ENCODE measurements at places on chromosomes 6 and 20. TPM values are rescaled to one million over a fixed set of nuclear protein-coding genes. Genes with fewer than 3 reads are reported as not detected.

GRCh38 chr20:19141998-19142397 lies 70.4 kb upstream of the SLC24A3 start:
- no peak overlapping the region for H3K27ac ChIP-seq
- no peak for DNase-seq
- no peaks in the 10 kb centered on the region for H3K27me3 ChIP-seq
- no peaks in the 10 kb centered on the region for H3K36me3 ChIP-seq

GRCh38 chr6:54255886-54256285 lies 52.4 kb upstream of the TINAG start:
- no peaks in the 10 kb centered on the region for H3K4me1 ChIP-seq
- no peak for DNase-seq
- H3K36me3 ChIP-seq = no peaks in the 10 kb centered on the region

DNA sequence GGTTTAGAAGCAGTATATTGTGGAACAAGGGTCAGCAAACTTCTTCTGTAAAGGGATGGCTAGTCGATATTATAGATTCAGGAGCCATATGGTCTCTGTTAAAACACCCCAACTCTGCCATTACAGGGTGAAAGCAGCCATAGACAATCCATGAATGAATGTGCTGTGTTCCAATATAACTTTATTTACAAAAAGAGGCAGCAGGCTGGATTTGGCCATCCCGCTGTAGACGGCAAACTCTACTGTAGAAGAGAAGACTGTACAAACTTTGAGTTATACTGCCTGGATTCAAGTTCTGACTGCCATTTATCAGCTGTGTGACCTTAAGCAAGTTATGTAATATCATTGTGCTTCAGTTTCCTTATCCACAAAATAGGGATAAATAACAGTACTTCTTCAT lies 33.7 kb upstream of the SNX9 start:
- no peaks in the 10 kb centered on the region for H3K36me3 ChIP-seq
- H3K27ac ChIP-seq = no peak overlapping the region
- H3K4me1 ChIP-seq = no peaks in the 10 kb centered on the region

KCNK15 gene
- total RNA-seq = not detected

DNA sequence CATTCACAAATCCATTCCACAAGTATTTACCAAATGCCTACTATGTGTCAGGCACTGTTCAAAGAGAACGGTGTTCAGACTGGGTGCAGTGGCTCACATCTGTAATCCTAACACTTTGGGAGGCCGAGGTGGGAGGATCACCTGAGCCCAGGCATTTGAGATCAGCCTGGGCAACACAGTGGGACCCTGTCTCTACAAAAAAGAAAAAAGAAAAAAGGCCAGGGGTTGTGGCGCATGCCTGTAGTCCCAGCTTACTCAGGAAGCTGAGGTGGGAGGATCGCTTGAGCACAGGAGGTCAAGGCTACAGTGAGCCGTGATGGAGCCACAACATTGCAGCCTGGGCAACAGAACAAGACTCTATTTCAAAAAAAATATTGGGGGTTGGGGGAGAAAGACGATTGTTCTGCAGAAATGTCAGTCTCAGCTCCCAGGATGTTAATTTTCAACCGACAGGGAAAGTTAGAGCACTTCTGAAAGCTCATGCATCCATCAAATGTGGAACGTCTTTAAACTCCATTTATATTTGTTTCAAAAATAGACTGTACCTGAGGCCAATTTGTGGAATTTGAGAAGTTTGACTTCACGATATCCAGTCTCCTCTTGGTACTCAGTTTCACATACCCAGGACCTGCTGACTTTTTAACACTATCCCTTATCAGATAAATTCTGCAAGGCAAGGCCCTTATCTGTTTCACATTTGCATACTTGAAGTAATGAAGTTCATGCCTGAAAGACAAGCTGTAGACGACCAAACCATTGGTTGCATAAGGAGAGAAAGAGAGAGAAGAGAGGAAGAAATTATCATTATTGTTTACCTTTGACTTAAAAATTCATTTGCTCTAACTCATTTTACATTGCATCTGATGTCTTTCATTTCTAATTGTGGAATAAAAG lies 14.8 kb upstream of the BTN3A2 start:
- H3K27me3 ChIP-seq = peaks cover 3% of the 10 kb centered on the region
- no peak overlapping the region for H3K27ac ChIP-seq
- no peaks in the 10 kb centered on the region for H3K4me1 ChIP-seq
- no peak for DNase-seq

DNA sequence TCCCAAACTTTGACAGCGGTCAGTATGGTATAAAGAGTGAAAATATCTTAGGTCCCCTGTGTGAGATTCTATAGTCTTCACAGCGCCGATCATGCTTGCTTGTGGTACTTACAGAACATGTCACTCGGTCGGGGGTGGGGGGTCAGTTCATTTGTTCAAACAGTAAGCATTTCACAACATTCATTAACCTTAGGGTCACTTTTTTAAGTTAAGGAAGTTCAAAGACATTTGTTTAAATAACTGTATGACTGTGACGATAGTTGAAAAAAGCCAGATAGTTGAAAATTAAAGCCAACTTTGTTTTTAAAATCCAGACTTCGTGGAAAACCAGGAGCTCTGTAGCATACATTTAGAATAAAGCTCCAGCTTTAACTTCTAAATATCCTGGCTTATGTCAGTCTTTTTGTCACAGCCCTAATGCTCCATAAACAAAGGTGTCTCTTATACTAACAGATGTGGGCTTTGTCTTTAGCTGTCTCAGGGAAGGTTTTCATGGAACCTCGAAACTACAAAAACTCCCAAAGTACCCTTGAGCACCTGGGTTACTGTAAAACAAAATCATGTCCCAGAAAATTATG lies 57.9 kb upstream of the PHACTR2 start:
- H3K36me3 ChIP-seq = no peaks in the 10 kb centered on the region
- peaks cover 10% of the 10 kb centered on the region for H3K4me1 ChIP-seq
- H3K4me3 ChIP-seq = no peak overlapping the region
- H3K27ac ChIP-seq = no peak overlapping the region
- H3K27me3 ChIP-seq = no peaks in the 10 kb centered on the region

DNA sequence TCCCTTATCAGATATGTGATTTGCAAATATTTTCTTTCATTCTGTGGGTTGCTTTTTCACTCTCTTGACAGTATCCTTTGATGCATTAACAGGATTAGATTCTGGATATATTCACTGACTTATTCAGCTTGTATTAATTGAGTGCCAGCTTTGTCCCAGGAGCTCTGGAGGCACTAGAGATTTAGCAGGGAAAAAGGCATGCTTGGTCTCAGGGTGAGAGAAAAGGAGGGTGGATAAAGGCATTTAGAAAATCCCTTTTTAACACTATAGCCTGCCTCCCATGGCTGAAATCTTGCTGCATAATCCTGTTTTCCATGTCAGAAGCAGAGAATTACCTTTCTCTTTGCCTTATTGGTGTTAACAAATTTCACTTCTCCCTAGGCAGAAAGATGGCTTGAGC lies 28.5 kb upstream of the SIRT5 start:
- no peak overlapping the region for H3K27ac ChIP-seq
- no peaks in the 10 kb centered on the region for H3K36me3 ChIP-seq
- DNase-seq = no peak
- H3K4me3 ChIP-seq = no peak overlapping the region

DNA sequence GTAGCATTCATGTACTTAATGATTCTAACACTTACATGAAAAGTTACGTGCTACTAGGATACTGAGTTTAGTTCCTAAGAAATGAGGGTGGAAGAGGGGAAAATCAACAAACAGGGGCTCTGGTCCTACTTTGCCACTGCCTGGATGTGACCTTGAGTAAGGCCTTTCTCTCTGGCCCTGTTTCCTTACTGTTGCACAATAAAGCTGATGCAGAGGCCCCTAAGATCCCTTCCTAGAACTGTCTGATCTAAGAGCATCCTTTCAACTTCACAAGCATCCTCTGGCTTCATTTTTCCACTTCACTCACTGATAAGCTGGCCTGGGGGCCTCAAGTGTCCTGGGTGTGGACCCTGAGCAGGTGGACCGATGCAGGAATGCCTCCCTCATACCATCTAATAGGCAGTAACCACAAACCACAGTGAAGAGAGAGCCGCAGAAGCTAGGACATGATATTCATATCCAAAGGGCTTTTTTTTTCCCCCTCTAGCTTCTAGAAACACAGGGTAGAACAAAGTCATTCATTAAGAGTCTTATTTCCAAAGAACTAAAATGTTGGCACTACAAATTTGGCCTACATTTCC lies 21.6 kb downstream of the FKBP1A start:
- peak overlapping the region; percentile 58 for H3K27ac ChIP-seq
- DNase-seq = no peak
- H3K27me3 ChIP-seq = no peaks in the 10 kb centered on the region
- no peak overlapping the region for H3K4me3 ChIP-seq

- no peak within 1 kb of the TSS for H3K27ac ChIP-seq
- H3K4me1 ChIP-seq = no peaks in the 10 kb centered on the region
- no peaks in the 10 kb centered on the region for H3K36me3 ChIP-seq
- H3K27me3 ChIP-seq = peaks cover 33% of the 10 kb centered on the region
Observed at GRCh38 chr20:58515233-58516212, at the start of gene APCDD1L. APCDD1L (minus strand) TSS chr20:58515399; CDS start chr20:58514707, 692 bp downstream.

PRSS35 gene
- total RNA-seq = not detected

LPA gene
- total RNA-seq = not detected

DNA sequence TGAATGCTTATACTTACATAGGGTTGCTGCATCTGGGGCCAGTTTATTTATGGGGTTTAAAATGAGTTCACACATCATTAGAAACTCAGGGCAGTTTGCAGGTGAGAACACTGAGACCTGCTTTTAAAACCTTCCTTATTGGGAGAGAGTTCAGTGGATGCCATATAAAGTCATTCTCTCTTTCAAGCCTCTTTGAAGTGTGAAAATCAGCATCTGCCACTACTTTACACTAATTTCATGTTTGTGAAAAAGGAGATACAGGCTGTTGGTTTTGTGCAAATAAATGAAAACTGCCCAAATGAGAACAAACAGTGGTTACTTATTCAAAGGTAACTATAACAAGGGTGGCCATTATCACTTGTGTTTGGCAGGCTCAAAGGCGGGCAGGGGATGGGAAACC lies 530.5 kb downstream of the KIF16B start:
- H3K27ac ChIP-seq = no peak overlapping the region
- H3K4me3 ChIP-seq = no peak overlapping the region
- DNase-seq = no peak
- no peaks in the 10 kb centered on the region for H3K4me1 ChIP-seq

GRCh38 chr20:53331151-53331973 lies 262.3 kb downstream of the ZNF217 start:
- no peaks in the 10 kb centered on the region for H3K36me3 ChIP-seq
- H3K4me3 ChIP-seq = no peak overlapping the region
- H3K27ac ChIP-seq = no peak overlapping the region
- H3K4me1 ChIP-seq = no peaks in the 10 kb centered on the region

- no peak for DNase-seq
- H3K27ac ChIP-seq = no peak overlapping the region
Observed at GRCh38 chr20:31476643-31477215, 1.6 kb downstream of the REM1 start.

TMEM14C gene
- 35.9 TPM for total RNA-seq

DNA sequence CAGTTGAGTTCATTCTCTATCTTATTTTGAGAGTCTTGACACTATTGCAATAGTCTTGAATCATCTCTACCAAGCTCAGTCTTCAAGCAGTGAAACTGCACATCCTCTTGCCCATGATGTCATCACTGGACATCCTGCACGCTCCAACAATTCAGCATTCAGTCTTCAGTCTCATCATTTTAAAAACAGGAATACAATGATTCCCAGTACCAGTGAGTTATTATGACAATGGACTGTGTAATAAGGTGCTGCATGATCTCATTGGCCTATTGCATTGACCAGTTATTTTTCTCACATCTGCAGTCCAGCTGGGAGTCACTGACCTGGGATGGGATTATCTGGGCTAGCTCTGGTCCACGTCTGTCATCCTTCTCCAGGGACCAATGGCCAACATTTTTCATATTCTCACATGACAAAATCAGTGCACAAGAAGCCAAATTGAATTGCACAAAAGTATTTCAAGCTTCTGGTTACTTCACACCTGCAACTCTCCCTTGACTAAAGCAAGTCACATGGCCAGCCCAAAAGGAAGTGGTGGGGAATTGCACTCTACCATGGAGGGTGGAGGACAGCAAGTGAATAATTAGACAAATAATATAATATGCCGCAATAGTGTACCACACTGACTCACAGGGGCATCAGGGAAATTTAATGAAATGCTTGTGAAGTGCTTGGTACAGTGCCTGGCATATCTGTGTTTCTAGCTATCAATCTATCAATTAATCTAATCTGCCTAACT lies 6.4 kb upstream of the CST2 start:
- H3K4me1 ChIP-seq = no peaks in the 10 kb centered on the region
- no peak overlapping the region for H3K4me3 ChIP-seq
- H3K27ac ChIP-seq = no peak overlapping the region

DNA sequence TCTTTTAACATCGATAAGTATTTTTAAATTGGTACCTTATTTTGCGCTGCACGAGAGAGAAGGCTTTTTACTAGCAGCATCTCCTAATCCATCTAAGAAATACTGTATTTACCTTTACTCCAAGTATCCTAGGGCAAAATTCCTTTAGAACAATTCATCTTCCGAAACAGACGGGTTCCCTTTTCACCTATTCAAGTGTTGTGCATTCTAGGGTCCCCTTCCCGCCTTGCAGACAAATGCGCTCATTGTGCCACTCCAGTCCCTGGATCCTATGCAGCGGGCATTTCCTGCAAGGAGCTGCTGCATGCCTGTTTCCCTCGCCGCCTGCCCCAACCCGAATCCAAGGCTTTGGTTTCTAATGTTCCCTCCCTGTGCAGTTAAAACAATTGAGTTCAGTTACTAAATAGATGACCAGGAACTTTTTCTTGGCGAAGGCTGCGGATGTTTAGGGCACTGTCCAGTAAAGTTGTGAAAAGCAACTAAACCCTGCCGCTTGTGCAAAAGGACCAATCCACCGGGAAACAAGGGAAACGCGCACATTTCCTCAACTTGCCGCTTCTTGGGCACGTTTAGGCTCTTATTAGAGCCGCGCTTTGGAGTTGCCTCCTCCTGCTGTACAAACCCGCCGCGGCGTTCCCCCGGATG lies 556 bp upstream of the SCAF8 start:
- no peaks in the 10 kb centered on the region for H3K27me3 ChIP-seq
- peaks cover 34% of the 10 kb centered on the region for H3K4me1 ChIP-seq
- peaks cover 9% of the 10 kb centered on the region for H3K36me3 ChIP-seq
- peak overlapping the region; percentile 73 for H3K27ac ChIP-seq
- no peak for DNase-seq
- H3K4me3 ChIP-seq = peak overlapping the region; percentile 78

DNA sequence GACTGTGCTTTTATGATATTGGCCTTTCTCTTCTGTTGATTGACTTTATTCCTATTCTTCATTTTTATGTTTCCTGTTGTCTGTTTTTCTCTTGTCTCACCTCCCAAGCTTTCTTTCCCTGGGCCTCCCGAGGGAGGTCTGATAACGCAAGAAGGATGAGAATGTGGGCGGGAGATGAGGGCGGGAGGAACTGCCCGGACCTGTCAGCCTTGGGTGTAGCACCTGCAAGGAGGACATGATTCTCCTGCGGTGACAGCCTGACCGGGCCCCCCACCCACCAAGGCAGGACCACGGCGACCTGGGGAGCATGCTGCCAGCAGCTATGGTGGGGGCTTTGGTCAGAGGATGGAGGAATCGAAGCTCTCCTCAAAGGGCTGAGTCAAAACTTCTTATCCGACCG lies 86.9 kb downstream of the PLEKHG1 start:
- H3K4me1 ChIP-seq = peaks cover 12% of the 10 kb centered on the region
- no peaks in the 10 kb centered on the region for H3K27me3 ChIP-seq
- no peak for DNase-seq
- H3K27ac ChIP-seq = no peak overlapping the region
- H3K4me3 ChIP-seq = no peak overlapping the region

GRCh38 chr20:23050847-23051627 lies 1.6 kb upstream of the THBD start:
- no peak overlapping the region for H3K4me3 ChIP-seq
- peak; percentile 45 for DNase-seq
- H3K36me3 ChIP-seq = peaks cover 2% of the 10 kb centered on the region
- peaks cover 6% of the 10 kb centered on the region for H3K4me1 ChIP-seq

Data from activated CD8-positive, alpha-beta T cell treated with anti-CD3 and anti-CD28 coated beads, Interleukin-2, amount 10 ng/mL, durations not matched to agents 7 days and 5 days (primary cell).